K562 (cell line): ENCODE measurements at places on chromosomes 11 and 22.

GRCh38 chr11:128089962-128090361 lies 497.4 kb downstream of the ETS1 start:
- H3K4me1 ChIP-seq = no peaks in the 10 kb centered on the region
- H3K27ac ChIP-seq = no peak overlapping the region
- no peak for DNase-seq
- H3K27me3 ChIP-seq = no peaks in the 10 kb centered on the region
- H3K4me3 ChIP-seq = no peak overlapping the region
- H3K36me3 ChIP-seq = no peaks in the 10 kb centered on the region

DNA sequence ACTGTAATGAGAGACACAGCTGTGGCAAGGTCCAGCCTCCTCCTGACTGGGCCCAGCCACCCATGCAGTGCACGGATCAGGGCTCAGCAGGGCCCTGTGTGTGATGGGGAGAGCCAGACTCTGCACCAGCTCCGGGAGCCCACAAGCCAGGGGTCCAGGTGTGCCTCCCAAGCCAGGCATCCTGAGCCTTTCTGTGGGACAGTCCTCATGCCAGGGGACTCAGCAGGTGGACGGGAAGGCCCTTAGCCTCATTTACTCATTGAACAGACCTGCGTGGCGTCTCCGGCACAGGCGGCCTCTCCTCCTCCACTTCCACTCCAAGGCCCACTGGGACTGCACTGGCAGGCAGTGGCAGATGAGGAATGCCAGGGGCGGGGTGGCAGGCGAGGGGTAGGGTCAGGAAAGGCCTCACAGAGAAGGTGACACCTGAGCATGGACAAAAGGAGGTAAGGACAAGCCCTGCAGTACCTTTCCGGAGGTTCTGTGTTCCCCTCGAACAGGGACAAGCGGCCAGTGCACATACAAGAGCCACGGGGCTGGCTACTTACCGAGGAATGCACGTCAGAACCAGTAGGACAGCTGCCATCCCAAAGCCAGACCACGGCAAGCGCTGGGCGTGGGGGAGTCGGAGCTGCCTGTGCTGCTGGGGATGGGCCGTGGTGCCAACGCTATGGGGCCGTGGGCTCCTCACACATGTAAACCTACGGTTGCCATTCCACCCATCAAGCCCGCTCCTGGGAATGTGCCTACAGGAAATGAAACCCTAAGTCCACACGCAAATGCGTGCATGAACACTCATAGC lies 52.7 kb downstream of the IGF2 start:
- peaks cover 14% of the 10 kb centered on the region for H3K27me3 ChIP-seq
- no peak overlapping the region for H3K27ac ChIP-seq
- H3K36me3 ChIP-seq = no peaks in the 10 kb centered on the region
- no peak overlapping the region for H3K4me3 ChIP-seq
- H3K4me1 ChIP-seq = peaks cover 15% of the 10 kb centered on the region
- DNase-seq = no peak

DNA sequence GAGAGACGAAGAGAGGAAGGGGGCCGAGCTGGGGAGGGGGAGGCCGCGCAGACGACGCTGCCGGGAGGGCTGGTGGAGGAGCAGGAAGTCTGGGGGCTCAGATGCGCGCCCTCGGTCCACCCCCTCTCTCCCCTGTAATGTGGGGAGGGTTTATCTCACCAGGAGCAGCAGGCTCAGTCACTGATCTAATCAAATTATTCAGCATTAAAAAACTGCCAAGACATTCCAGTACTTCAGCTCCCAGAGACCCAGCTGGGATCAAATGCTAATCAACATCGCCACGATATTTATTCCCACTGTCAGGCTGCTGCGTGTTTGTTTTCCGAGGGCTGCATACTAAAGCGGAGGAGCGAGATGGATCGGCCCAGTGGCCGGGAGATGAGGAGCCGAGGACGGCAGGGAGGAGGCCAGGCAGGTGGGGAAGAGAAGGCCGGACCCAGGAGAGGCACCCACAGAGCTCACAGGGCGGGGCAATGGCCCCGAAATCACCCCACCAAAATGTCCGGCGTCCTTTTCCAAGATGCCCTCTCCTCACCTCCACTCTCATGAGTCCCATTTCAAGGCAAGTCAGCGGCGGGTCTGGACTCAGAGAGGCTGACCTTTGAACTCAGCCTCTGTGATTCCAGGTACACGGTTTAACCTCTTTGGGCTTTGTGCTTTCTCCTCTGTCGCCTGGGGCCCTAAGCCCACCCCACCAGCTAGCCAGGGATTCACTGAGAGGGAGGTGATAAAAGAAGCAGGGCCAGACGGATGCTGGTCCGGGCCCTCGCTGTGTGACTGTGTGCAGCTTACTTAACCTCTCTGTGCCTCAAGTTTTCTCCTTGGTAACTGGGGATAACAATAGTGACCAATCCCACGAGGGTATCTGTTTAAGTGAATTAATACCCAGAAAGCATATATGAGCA lies 502.1 kb downstream of the MN1 start:
- DNase-seq = peak; percentile 12
- no peak overlapping the region for H3K4me3 ChIP-seq
- H3K27me3 ChIP-seq = peaks cover 3% of the 10 kb centered on the region; the same call in 1 of the 3 replicates
- no peak overlapping the region for H3K27ac ChIP-seq
- H3K36me3 ChIP-seq = no peaks in the 10 kb centered on the region

DNA sequence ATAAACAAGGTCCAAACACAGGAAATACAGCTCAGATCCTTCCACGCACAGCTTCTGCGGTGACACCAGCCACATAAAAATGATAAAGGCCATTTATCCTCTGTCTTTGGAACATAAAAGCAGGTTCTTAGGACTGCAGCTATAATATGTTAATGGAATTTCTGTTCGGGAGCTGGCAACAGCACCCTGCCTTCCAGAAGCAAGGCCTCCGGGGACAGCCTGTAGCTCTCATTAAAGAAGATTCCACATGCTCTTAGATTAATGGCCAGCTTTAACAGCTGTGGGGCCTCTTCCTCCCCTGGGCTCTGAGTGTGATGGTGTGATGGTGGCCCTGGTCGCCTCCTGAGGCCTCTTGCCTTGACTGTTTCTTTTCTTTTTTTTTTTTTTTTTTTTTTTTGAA lies 137.3 kb downstream of the CACNA1I start:
- H3K4me3 ChIP-seq = no peak overlapping the region
- H3K27ac ChIP-seq = no peak overlapping the region
- no peak for DNase-seq
- H3K27me3 ChIP-seq = no peaks in the 10 kb centered on the region
- no peaks in the 10 kb centered on the region for H3K36me3 ChIP-seq

GRCh38 chr22:19765477-19766239 lies 5.1 kb downstream of the TBX1 start:
- no peak overlapping the region for H3K4me3 ChIP-seq
- peaks cover 10% of the 10 kb centered on the region for H3K27me3 ChIP-seq
- peaks cover 6% of the 10 kb centered on the region; the same call in 1 of the 3 replicates for H3K4me1 ChIP-seq
- peaks cover 8% of the 10 kb centered on the region; the same call in 1 of the 3 replicates for H3K36me3 ChIP-seq
- H3K27ac ChIP-seq = peak overlapping the region; percentile 2; the same call in 1 of the 3 replicates
- DNase-seq = peak; percentile 80

- H3K27me3 ChIP-seq = no peaks in the 10 kb centered on the region; the same call in 1 of the 2 replicates
- H3K27ac ChIP-seq = no peak overlapping the region
- no peaks in the 10 kb centered on the region for H3K36me3 ChIP-seq
- H3K4me3 ChIP-seq = no peak overlapping the region
- no peak for DNase-seq
These were observed 162.0 kb upstream of the SORL1-AS1 start for GRCh38 chr11:121614636-121615240.

- DNase-seq = no peak
- no peaks in the 10 kb centered on the region for H3K4me1 ChIP-seq
- no peaks in the 10 kb centered on the region for H3K27me3 ChIP-seq
- H3K36me3 ChIP-seq = no peaks in the 10 kb centered on the region
These were observed 632.0 kb upstream of the KIRREL3 start for GRCh38 chr11:127632546-127632945.

DNA sequence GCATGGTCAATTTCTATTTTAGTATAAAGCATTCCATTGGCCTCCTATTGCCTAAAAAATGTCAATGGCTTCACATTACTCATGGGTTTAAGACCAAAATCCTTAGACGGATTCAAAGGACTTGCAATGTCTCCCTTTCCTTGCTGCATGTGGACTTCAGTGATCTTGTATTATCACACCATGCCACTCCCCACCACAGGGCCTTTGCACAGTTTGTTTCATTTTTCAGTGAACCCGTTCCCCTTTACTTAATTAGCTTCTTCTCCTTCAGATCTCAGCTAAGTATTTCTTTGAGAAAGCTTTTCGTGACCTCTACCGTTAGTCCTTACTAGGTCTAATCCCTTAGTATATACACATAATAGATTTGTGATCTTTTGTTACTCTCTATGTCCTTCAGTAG lies 269.7 kb downstream of the FAM76B start:
- H3K36me3 ChIP-seq = no peaks in the 10 kb centered on the region
- no peaks in the 10 kb centered on the region for H3K4me1 ChIP-seq
- no peak overlapping the region for H3K27ac ChIP-seq
- H3K27me3 ChIP-seq = peaks cover 2% of the 10 kb centered on the region; the same call in 1 of the 3 replicates
- DNase-seq = no peak

GRCh38 chr11:44357711-44358110 lies 47.8 kb upstream of the ALX4 start:
- H3K4me3 ChIP-seq = no peak overlapping the region
- H3K36me3 ChIP-seq = no peaks in the 10 kb centered on the region
- H3K27ac ChIP-seq = no peak overlapping the region
- H3K4me1 ChIP-seq = peaks cover 6% of the 10 kb centered on the region; the same call in 2 of the 3 replicates

DNA sequence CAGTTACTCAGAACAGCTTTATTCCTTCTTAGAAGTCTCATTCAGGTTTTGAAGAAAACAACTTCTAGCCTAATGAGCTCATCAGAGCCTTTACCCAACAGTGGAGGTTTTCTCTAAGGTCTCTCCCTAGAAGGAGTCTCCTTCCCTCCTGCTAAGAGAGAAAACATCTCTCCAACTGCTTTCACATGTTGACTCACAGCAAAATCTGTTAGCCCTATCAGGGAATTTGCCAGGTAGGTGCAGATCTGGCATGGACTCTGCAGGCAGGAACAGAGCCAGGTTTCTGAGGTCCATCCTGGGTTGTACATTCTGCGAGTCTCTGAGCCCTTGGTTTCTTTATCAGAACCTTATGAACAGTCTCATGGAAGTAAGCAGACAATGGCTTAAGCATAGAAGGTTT lies 214.4 kb downstream of the HIPK3 start:
- H3K4me3 ChIP-seq = no peak overlapping the region
- no peaks in the 10 kb centered on the region for H3K4me1 ChIP-seq

GRCh38 chr22:29615705-29616327 lies 12.4 kb downstream of the NF2 start:
- no peaks in the 10 kb centered on the region for H3K36me3 ChIP-seq
- H3K4me3 ChIP-seq = no peak overlapping the region
- no peaks in the 10 kb centered on the region for H3K27me3 ChIP-seq
- H3K4me1 ChIP-seq = no peaks in the 10 kb centered on the region

- H3K4me3 ChIP-seq = no peak overlapping the region
- peaks cover 79% of the 10 kb centered on the region for H3K4me1 ChIP-seq
- no peak for DNase-seq
- no peak overlapping the region; the same call in 2 of the 3 replicates for H3K27ac ChIP-seq
- H3K27me3 ChIP-seq = no peaks in the 10 kb centered on the region
These were observed 2.0 kb upstream of the TCIRG1 start for GRCh38 chr11:68036717-68037239.

GRCh38 chr11:80155412-80156017 lies 714.7 kb upstream of the TENM4 start:
- no peaks in the 10 kb centered on the region for H3K4me1 ChIP-seq
- no peaks in the 10 kb centered on the region for H3K36me3 ChIP-seq
- H3K27me3 ChIP-seq = no peaks in the 10 kb centered on the region

DNA sequence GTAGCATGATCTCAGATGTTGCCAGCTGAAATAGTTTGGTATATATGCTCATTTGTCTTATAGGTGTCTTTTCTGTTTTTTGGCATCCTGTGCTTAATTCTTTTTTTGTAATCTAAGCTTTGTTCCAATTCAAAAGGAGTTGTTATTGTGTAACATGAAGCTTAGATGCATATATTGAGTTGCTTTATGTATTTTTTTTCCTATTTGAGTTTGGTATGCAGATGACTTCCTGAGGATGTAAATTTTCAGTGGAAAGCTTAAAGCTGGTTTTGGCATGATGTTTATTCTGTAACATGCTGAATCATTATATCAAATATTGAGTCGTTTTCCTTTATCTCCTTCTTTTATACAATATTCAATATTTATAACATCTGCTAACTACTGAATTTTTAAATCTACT lies 69.4 kb downstream of the DDX10 start:
- peaks cover 11% of the 10 kb centered on the region; the same call in 2 of the 3 replicates for H3K36me3 ChIP-seq
- no peaks in the 10 kb centered on the region for H3K4me1 ChIP-seq
- peak overlapping the region; percentile 8; the same call in 1 of the 3 replicates for H3K27ac ChIP-seq
- H3K27me3 ChIP-seq = no peaks in the 10 kb centered on the region

GRCh38 chr11:130785380-130786116 lies 130.7 kb downstream of the SNX19 start:
- peaks cover 7% of the 10 kb centered on the region for H3K27me3 ChIP-seq
- no peaks in the 10 kb centered on the region for H3K4me1 ChIP-seq
- DNase-seq = no peak
- no peaks in the 10 kb centered on the region for H3K36me3 ChIP-seq

- H3K4me3 ChIP-seq = no peak overlapping the region
- no peaks in the 10 kb centered on the region for H3K36me3 ChIP-seq
- H3K4me1 ChIP-seq = no peaks in the 10 kb centered on the region
These were observed 365.0 kb downstream of the ETS1 start for GRCh38 chr11:128222245-128222884.

DNA sequence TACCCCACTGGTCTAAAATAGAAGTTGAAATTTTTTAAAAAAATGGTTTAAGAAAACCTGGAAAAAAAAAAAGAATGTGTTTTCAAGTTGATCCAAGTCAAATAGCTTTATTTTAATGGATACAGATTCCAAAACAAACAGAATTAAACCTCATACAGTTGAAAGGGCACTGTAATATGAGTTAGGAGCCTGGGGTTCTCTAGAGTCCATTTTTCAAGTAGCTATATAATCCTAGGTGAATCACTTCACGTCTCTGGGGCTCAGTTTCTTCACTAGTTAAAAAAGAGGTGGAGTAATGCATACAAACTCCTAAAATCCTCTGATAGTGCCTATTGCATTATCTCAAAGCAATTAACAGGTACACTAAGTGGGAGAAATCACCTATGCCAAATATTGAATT lies 132.9 kb downstream of the BBOX1 start:
- H3K36me3 ChIP-seq = no peaks in the 10 kb centered on the region
- no peaks in the 10 kb centered on the region for H3K27me3 ChIP-seq
- no peaks in the 10 kb centered on the region for H3K4me1 ChIP-seq
- no peak overlapping the region for H3K27ac ChIP-seq

GRCh38 chr22:33745501-33745900 lies 174.8 kb downstream of the LARGE1 start:
- no peaks in the 10 kb centered on the region for H3K27me3 ChIP-seq
- H3K4me1 ChIP-seq = no peaks in the 10 kb centered on the region
- no peak overlapping the region for H3K27ac ChIP-seq
- no peak overlapping the region for H3K4me3 ChIP-seq
- DNase-seq = no peak

DNA sequence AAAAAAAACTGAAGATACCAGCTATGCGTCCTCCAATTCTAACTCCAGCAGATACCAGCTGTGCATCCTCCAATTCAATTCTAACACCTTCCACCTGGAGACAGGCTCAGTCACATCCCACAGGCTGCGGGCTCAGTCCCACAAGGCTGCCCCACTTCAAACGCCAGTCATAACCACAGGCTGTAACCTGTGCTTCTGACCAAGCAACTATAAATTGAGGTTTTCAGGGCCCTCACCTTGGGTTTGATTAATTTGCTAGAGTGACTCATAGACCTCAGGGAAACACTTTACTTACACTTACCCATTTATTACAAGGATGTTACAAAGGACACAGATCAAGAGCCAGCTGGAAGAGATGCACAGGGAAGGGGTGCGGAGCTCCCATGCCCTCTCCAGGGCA lies 32.4 kb upstream of the MSANTD2 start:
- H3K4me3 ChIP-seq = no peak overlapping the region
- H3K27me3 ChIP-seq = peaks cover 8% of the 10 kb centered on the region; the same call in 2 of the 3 replicates
- DNase-seq = no peak
- no peak overlapping the region for H3K27ac ChIP-seq
- no peaks in the 10 kb centered on the region for H3K36me3 ChIP-seq
